ENCODE measurements at places on chromosomes 1 and 21.
A peak's percentile ranks its signal among the peaks of the same experiment; 100 is the strongest.

GRCh38 chr1:40772146-40772955, 11.2 kb upstream of the KCNQ4 start:
- DNase-seq = no peak

GRCh38 chr1:236768601-236769000, 26.5 kb upstream of the MTR start:
- DNase-seq = no peak

DNA sequence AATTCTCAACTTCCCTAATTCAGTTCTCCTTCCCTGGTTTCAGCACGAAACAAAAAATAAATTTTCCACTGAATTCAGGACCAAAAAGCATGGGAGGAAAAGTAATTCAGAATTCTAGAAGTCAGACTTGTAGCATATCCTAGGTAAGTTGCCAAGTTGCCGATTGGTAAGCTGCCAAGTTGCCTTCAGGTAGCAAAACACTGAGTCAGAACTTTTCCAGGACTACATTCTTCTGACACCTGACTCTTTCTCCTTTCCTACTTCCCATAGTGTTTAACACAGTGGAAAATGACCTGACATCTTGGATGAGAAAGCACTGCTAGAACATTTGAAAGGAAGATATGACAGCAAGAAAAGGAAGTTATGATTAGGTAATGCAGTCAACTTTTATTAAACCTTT, 322.8 kb downstream of the SPATA17 start:
- DNase-seq = no peak

- no peak for DNase-seq
These were observed 5.1 kb upstream of the HMGCS2 start for GRCh38 chr1:119773711-119774241.

DNA sequence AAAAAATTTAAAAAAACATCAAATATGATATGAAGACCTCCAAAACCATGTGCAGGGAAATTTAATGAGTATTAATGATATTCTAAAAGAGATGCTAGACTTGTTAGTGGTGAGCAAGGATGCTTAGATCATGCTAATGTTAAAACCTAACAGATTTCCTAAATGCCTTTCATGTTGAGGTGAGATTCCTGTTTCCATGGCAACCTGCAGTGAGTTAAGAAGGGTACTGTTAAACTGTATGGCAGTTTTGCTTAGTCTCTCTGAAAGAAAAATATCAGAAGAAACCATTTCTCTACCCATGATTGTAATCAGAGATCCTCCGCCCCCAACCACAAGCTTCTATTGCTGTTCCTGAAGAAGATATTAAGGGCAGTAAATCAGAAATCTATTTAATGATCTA, 321.6 kb upstream of the LRRC7 start:
- DNase-seq = no peak

DNA sequence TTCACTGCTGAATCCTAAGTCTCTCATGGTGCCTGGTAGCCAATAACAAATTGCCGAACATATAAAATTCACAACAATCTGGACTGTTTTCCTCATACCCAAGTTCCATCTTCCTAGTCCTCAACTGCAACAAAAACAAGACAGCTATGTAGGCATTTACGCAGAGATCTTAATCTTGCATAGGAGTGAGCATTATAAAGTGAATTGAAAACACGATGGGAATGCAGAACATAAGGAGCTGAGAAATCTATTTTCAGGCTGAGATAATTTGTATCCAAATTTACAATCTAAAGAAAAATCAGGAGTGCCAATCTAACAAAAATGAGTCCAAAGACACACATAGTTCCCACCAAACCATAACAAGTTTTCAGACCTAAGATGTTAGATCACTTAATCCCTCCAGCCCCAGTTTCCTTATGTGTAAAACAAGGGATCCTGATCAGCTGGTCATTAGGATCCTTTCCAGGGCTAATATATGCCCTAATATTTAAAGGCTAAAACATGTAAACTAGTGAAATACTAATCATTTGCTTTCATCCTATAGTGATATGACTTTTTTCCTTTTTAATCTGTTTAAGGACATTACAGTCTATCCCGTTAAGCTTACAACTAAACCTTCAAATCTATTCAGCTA, 1.9 kb downstream of the SLC16A1 start:
- DNase-seq = no peak

DNA sequence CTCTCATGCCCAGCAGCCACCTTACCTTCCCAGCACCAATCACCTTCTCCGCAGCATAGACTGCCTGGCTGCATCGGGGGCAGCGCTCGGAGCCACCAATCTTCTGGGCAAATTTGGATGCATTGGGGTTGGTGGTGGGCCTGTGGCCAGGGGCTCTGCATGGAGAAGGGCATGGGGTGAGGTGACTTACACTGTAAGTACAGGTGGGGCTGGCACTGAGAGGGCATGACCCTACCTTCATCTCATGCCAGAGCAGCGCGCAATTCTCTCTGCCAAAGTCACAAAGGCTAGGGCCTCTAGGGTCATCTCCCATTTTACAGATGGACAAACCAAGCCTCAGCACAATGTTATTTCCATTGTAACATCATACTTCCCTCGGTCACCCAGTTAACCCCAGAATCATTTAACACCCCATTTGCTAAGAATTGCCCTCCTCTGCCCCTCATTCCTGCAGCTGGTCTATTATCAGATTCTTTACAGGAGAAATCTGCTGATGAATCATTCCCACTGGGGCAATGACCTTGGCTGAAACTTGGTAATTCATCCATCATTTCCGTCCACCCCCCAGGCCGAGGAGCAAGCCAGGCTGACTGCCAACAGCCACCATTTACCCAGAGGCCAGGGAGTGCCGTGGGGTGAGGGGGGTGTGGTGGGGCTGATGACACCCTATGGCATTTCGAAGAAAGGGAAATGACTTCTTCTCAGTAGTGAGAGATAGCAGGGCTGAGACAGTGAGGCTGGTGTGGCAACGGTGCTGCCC, 17.9 kb downstream of the CSRP1 start:
- DNase-seq = no peak

DNA sequence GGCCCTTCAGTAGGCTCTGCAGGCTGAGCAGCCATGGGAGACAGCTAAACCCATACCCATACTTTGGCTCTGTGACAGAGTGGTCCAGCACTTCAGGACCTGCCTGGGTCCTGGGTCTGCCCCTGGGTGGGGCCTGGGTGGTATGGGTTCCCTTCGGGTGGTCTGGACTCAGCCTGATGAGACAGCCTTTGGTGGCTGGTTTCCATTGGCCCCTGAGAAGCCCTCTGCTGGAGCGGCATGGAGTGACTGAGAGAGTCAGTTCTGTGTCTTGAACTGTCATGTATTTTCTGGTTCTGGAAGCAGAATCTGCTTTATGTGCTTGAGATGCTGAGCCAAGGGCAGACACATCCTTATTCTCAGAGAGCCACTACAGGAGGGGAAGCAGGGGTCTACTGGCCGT, 31.3 kb upstream of the KCNA2 start:
- DNase-seq = no peak

- DNase-seq = no peak
These were observed 64.5 kb downstream of the CD58 start for GRCh38 chr1:116506132-116507004.

DNA sequence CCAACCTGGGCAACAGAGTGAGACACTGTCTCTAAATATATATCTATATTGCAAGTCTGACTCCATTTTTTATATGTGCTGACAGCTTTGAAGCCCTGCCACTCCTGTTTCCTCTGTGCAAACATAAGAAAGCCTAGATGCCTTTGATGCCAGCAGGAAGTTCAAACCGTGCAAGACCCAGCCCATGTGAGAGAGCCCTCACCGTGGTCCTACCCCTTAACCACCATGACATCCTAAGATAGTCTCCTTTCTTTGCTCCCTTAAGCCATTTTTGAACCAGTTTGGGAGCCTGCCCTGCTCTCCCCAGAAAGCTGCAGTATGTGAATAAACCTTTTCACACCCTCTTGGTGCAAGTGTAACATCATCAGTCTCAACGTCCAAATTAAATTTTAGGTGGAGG, 3.7 kb upstream of the DIPK1A start:
- DNase-seq = peak; percentile 22

- no peak for DNase-seq
These were observed 20.9 kb upstream of the AGL start for GRCh38 chr1:99829269-99829668.

DNA sequence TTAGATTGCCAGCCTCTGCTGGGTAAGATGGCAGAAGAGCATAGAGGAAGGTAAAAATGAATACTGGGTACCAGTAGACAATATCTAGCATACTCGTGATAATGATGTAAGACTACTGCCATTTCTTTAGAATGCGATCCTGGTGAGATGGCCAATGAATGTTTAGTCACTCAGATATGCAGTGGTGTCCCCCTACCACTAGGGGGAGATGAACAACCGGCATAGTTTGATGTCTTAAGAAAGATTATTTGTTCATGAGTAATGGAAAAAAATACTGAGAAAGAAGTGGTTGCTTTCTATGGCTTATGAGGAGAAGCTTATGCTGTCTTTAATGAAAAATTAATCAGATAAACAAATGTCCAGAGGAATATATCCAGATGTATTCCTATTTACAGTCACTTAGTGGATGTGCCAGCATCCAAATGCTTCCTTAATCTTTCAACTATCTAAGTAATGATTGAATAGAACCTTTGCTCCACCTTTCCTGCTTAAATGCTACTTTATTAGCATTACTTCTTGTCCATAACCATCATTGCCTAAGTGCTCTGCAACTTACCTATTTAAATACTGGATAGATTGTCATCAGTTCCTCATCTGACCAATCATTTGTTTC, 256.6 kb downstream of the ST6GALNAC3 start:
- DNase-seq = no peak

- DNase-seq = no peak
These were observed 206.0 kb downstream of the LYPLAL1 start for GRCh38 chr1:219379691-219380090.

- no peak for DNase-seq
These were observed 76.6 kb downstream of the NOS1AP start for GRCh38 chr1:162145966-162146696.

GRCh38 chr1:43382027-43382779, 7.4 kb downstream of the MED8 start:
- DNase-seq = no peak

GRCh38 chr1:2532485-2533160, 2.6 kb upstream of the HES5 start:
- no peak for DNase-seq

- no peak for DNase-seq
These were observed 35.6 kb downstream of the IL23R start for GRCh38 chr1:67201891-67202290.

GRCh38 chr1:6491480-6491962, at the start of gene PLEKHG5:
Gene PLEKHG5 (minus strand): TSS chr1:6491667. CDS start chr1:6477571, 14,096 bp downstream.
- no peak for DNase-seq

DNA sequence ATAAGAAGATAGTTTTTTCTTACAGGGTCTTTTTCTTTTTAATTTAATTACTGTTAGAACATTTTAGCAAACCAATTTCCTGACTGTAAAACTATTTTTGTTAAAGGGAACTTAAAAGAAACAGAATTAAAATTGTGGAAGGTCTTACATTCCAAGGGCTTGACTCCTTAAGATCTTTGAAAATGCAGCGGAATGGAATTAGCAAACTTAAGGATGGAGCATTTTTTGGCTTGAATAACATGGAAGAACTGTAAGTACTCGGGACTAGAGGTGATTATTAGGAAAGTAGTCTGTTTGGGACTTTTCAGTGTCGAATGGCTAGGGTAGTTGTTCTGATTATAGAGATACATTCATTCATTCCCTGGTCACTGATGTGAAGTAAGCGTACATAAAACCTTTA, 21.5 kb downstream of the LRIG2 start:
- no peak for DNase-seq

- no peak for DNase-seq
These were observed 31.5 kb downstream of the PALMD start for GRCh38 chr1:99677416-99677815.

- DNase-seq = no peak
These were observed 17.2 kb downstream of the DAP3 start for GRCh38 chr1:155706139-155706538.

DNA sequence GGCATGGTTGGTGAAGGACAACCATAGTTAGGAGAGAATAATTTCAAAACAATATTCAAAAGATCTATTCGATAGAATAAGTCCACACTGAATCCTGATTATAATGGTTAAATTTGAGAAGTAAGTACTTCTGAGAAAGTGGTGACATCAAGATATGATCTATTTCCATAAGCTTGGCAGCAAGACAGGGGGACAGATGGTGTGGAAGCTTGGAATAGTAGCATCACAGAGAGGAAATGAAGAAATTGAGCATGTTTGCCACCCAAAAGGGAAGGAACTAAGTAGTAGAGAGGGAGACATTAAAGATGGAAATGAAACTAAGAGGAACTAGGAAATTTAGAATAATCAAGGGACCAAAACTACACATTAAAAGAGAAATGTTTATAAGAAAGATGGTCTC, 94.5 kb downstream of the OLFM3 start:
- no peak for DNase-seq

DNA sequence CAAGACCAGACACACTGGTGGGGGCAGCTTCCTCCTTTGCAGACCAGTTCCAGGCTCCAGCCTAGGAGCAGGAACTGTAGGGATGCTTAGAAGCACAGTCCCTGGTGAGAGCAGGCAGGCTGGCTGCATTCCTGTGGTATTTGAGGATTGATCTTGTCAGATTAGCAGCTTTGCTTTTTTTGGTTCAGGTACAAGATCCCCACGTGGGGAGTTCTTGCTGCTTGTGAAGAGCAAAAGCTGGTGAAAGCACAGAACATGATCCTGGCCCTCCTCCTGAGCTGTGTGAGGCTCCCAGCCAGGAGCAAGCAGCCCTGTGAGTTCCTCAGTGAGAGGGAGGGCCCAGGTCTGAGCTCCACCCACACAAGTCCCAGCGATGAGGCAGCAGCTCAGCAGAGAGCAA, 75.3 kb upstream of the ARTN start:
- DNase-seq = no peak

GRCh38 chr1:232868793-232869491, 63.7 kb downstream of the MAP10 start:
- DNase-seq = no peak

GRCh38 chr1:185291652-185292051, 25.4 kb downstream of the IVNS1ABP start:
- DNase-seq = no peak

Data from activated naive CD4-positive, alpha-beta T cell (primary cell).